ENCODE measurements at places on chromosomes 12 and 14. TPM values are rescaled to one million over a fixed set of nuclear protein-coding genes. Genes with fewer than 3 reads are reported as not detected.
A peak's percentile ranks its signal among the peaks of the same experiment; 100 is the strongest.

The TMBIM6 gene
- polyA plus RNA-seq = 561 TPM

- peak; percentile 51 for DNase-seq
Measured at GRCh38 chr12:21939435-21939834, 1.8 kb downstream of the ABCC9 start.

DNA sequence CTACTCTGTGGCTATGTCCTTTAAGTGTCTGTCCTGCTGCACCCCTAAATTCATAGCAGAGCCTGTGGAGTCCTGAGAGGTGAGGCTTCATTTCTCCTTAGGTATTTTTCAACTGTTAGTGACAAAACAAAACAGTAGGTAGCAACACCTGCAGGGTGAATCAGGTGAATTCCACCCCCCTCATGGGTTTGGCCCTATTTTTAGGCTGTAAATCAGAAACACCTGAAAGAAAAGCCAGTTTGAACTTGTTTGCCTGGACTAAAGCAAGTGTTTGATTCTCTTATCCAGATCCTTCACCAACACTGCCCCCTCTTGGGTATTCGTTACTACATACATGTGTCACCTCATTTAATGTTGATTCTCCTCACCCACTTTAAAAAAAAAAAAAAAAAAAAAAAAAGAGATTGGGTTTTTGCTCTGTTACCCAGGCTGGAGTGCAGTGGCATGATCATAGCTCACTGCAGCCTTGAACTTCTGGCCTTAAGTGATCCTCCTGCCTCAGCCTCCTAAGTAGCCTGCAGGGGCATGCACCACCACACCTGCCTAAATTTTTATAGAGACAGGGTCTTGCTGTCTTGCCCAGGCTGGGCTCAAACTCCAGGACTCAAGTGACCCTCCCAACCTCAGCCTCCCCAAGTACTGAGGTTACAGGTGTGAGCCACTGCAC, 10.3 kb downstream of the TBPL2 start:
- no peak for DNase-seq

The KIF26A gene
- polyA plus RNA-seq = 15.3 TPM

DNA sequence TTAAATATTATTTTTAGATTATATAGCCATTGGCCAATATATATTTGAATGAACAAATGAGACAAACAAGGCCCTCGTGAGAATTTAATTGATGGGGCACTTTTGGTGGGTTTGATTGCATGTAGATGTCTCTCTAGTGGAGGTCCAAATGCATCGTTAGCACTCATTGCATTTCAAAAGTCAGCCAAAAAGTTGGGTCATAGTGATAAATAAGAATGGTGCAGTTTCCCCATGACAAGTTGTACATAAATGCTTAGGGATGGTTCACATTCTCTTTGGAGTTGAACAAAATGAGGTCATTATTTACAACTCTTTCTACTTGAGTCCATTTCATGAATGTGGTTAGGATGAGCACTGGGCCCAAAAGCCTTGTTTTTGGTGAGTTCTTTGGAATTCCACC, 1.0 kb downstream of the BEST3 start:
- DNase-seq = no peak

GRCh38 chr14:76990084-76990483, 38.4 kb downstream of the IRF2BPL start:
- DNase-seq = no peak

DNA sequence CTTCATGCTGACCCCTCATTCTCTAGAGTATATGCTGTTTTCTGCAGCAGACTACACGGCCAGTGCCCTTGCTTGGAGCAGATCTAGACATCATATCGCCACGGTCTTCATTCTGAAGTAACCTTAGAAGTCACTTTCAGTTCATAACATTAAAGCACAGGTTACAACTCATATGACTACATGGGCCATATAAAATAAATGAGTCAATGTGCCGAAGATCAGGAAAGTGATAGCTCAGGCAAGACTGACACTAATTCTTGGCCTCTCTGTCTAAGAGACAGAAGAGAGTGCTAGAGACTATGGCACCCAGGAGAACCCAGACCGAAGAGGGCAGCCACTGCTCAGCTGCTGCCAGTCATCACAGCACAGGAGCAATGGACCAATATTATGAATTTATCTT, 609.7 kb downstream of the DIO2 start:
- no peak for DNase-seq

DNA sequence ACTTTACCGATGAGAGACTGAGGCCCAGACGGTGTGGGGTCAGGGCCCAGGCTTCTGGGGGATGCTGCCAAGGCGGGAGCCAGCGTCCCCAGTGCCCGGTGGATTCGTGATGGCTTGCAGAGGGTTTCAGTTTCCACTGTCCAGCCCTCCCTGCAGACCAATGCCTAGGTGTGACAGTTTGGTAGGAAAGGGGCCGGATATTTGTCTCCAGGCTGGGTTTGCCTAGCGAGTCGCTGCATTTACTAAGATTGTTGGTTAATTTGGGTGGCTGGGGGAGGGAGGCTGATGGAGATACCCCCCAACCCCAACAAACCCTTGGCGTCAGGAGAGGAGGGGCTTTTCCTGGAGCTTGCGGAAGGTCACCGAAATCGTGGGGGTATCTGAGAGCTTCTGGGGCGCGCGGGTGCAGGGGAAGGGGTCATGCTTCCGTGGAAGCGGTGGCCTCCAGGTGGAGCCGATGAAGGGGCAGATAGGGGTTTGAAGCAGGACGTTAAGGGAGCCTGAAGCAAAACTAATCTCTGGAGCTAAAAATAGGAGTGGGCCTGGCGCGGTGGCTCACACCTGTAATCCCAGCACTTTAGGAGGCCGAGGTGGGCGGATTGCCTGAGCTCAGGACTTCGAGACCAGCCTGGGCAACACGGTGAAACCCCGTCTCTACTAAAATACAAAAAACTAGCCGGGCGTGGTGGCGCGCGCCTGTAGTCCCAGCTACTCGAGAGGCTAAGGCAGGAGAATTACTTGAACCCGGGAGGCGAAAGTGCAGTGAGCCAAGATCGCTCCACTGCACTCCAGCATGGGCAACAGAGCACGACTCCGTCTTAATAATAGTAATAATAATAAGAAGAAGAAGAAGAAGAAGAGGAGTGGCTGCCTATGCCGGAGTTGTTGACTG, 1.1 kb upstream of the CDC42BPB start:
- DNase-seq = peak; percentile 51

DNA sequence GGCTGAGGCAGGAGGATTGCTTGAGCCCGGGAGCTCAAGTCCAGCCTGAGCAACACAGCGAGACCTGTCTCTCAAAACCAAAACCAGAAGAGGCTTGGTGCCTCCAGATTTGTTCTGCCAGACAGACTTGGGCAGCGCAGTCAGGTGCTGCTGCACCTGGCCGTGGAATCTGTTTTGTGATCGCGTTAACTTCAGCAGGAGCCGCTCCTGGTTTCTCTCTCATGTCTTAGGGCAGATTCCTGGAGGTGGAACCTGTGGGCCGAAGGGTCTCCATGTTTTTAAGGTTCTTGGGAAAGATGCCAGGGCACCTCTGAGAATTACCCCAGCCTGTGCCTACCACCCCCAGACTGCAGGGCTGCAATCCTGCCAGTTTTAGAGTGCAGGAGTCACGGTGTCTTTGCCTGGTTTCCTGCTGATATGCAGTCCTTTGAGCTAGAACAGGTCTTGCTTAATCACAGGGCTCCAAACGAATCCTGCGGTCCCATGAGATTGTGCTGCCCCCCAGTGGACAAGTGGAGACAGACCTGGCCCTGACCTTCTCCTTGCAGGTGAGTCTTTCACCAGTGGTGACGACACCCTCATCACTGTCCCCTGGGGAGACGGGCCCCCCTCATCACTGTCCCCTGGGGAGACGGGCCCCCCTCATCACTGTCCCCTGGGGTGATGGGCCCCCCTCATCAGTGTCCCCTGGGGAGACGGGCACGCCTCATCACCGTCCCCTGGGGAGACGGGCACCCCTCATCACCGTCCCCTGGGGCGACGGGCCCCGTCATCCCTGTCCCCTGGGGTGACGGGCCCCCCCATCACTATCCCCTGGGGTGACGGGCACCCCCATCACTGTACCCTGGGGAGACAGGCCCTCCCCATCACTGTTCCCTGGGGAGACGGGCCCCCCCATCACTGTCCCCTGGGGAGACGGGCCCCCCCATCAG, 37.6 kb downstream of the PACS2 start:
- DNase-seq = peak; percentile 62

GRCh38 chr12:104172570-104172947, 34.5 kb upstream of the NFYB start:
- DNase-seq = no peak

DNA sequence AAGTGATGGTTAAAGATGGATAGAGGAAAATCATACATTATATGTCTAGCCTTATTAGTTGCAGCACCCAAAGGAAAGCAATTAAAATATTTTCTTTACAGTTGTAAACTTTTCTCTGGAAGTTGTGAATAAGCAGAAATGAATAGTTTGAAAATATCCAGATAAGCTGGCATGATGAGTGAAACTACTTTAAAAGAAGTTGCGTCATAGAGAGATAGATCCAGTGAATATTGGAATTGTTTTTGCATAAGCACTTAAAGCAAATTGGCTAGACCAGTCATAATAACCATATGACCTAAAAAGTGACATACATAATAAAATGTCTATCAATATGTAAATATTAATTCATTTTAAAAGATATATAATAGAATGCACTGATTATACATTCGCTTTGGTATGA, 132.1 kb downstream of the SOX5 start:
- no peak for DNase-seq

The TRAFD1 gene
- 48.9 TPM for polyA plus RNA-seq

GRCh38 chr12:52401926-52402325, 4.2 kb downstream of the KRT82 start:
- no peak for DNase-seq

DNA sequence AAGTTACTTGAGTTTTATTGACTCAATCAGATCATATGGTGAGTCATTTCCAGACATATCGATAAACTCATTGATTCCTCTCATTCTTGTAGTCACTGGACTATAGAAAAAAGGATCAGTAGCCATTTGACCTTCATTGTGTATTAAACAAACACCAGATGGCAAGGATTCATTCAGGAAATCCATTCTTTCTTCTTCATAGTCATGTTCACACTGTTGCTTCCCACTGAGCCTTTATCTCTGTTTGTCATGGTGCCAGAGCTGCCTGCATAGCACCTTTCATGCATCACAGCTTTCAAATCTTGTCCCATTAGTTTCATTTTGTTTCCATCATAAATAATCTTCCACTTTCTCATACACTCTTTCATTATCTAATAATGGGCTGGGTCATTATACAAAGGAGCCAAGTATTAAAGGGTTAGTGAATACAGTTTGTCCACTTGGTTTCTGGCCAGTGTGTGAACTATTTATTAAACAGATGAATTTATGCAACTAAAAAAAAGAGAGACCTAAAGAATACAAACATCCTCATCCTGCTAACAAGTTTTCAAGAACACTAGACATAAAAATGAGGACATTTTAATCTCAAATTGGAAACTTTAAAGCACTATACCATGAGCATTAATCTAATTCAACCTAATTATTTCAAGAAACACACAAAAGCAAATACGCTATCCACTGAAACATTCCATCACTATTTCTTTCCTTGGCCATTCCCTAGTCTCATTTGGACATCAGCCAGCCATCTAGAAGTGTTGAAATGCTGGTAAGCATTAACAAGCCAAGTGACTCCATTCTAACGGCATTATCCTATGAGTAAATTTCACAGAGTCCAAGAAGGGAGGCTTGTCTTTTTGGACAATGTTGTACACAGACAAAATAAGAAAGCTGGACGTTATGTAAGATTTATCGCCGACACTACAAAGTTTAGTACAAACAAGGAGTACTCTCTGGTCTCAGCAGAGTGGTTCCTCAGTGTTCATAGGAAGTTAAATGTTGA, 476.5 kb downstream of the FOXG1 start:
- DNase-seq = peak; percentile 62

DNA sequence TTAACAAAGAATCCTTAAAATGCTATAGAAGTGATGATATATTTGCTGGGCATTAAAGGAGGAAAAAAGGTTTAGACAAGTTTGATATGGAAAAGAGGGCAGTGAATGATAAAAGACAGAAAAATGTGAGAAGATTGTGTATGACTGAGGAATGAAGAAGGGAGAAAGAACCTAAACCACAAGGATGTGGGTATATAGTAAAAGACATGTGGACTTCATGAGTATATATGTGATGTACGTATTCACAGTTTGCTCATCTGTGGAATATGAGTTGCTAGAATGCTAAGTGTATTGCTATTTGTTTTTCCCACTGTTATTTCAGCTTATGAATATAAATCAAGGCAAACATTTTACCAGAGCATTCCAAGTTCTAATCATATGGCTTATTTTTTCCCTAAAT, 2.1 kb upstream of the SLC16A7 start:
- no peak for DNase-seq

GRCh38 chr12:79549531-79550271, 141.1 kb downstream of the PAWR start:
- no peak for DNase-seq

GRCh38 chr12:92155733-92156132, 10.1 kb upstream of the BTG1 start:
- no peak for DNase-seq

DNA sequence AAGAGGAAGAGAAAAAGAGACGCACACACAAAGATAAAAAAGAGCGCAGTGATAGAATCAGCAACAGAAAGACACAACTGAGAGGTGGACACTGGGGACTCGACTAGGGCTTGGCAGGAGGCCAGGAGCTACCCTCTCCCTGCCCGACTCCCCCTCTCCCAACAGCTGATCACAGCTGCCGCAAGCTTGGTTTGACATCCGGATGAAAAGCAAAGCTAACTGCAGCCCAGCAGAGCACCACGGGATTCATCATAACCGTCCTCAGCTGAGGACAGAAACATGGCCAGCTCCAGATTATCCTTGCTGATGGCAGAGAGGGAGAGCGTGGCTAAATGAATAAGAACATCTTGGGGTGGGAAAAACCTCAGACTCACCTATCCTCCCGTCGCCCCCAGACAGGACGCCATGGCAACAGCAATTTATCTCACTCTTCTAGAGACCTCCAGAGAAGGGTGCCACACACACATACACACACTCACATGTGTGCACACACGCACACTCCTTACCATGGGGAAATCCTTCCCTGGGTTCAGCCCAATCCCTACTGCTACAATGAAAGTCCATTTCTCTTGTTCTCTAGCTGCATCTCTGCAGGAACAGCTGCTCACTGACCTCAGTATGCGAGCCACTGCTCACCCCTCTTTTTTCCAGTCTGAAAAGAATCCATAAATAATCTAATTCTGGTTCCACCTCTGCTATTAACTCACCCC, 135.3 kb downstream of the NTF3 start:
- DNase-seq = peak; percentile 31

The GPR132 gene
- polyA plus RNA-seq = 0.14 TPM

The PYGL gene
- 2.4 TPM for polyA plus RNA-seq

The AGAP2 gene
- polyA plus RNA-seq = 37.8 TPM

DNA sequence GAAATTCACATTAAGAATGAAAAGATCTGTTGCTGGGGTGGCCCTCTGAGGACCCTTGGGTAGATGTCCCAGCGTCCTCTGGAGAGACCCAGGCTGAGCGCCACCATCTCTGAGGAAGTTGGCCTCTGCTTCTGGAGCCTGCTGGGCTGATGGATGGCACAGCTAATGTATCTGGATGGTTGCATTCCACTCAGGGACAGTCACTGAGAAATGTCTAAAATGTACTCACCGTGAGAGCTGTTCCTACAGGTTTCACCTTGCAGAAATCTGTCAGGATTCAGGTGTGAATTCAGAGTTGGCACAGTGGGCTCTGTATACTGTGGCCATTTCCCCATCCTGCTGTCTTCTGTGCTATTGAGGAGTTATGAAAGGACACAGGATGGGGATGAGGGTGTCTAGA, 247.2 kb downstream of the AACS start:
- DNase-seq = no peak

GRCh38 chr12:120540445-120540844, 6.3 kb downstream of the RNF10 start:
- no peak for DNase-seq

The AQP6 gene
- 1.4 TPM for polyA plus RNA-seq

GRCh38 chr12:100824476-100824875, 29.9 kb downstream of the ANO4 start:
- no peak for DNase-seq
